ENCODE measurements at places on chromosomes 13 and 19.

DNA sequence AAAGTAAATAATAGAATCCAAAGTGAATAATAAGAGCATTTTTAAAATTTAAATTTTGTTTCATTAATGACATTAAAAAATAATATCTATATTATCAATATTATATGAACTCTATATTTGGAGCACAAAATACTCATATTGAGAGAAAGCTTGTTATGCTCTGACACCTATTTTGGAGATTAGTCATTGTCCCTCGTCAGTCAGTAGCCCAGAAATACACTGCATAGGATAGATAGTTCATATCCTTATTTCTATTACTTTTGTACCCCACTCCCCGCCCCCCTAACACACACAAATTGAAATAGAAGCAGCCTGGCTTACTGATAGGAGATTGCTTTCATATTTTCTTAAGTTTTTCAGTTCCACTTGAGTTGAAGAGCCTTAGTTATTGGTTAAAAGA is 652.8 kb downstream of the PCDH9 start:
- DNase-seq: no peak
- no peak overlapping the region for H3K4me3 ChIP-seq
- H3K36me3 ChIP-seq: no peaks in the 10 kb centered on the region
- H3K4me1 ChIP-seq: no peaks in the 10 kb centered on the region
- no peaks in the 10 kb centered on the region for H3K27me3 ChIP-seq

DNA sequence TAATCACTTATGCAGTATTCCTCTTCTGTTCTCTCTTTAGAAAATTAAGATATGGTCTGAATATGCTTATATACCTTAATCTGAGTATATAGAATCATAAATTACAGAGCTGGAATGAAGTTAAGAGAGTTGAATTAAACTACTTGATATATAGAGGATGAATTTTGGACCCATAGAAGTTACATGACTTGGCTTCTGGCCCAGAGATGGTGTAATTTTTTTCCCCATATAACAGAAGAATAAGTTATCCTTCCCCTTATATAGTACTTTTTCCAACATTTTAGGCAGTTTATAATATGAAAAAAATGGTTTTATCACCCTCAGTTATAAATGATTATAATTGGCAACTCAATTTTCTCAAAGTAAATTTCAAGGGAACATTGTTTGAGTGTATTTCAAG is 616.3 kb downstream of the TBC1D4 start:
- no peaks in the 10 kb centered on the region for H3K4me1 ChIP-seq
- H3K36me3 ChIP-seq: no peaks in the 10 kb centered on the region
- no peak for DNase-seq
- no peaks in the 10 kb centered on the region for H3K27me3 ChIP-seq
- H3K27ac ChIP-seq: no peak overlapping the region

- H3K27me3 ChIP-seq: no peaks in the 10 kb centered on the region
- H3K36me3 ChIP-seq: no peaks in the 10 kb centered on the region
- H3K27ac ChIP-seq: no peak overlapping the region
- no peak overlapping the region for H3K4me3 ChIP-seq
- DNase-seq: no peak
- no peaks in the 10 kb centered on the region for H3K4me1 ChIP-seq
Measured at GRCh38 chr13:62524061-62524460, 1108.4 kb upstream of the PCDH20 start.

GRCh38 chr19:28264556-28264955 is 948.4 kb downstream of the UQCRFS1 start:
- no peak overlapping the region for H3K27ac ChIP-seq
- no peak for DNase-seq
- H3K27me3 ChIP-seq: no peaks in the 10 kb centered on the region
- H3K36me3 ChIP-seq: no peaks in the 10 kb centered on the region
- H3K4me1 ChIP-seq: no peaks in the 10 kb centered on the region

DNA sequence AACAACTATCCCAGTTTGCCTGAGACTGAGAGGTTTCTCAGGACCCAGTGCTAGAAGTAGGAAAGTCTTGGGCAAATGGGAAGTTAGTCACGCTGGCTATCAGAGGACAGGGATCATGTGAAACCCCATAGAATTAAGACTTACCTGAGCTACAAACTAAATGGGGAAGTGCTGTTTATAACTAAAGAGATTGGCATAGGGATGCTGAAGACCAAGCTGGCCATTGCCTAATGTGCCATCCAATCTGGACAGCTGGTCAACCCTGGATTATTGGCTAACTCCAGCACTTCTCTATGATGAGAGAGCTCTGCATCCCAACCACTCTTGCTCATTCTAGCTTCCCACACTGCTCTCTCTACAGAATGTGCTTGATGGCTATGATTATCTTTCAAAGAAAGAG is 216.1 kb downstream of the TDRD3 start:
- no peaks in the 10 kb centered on the region for H3K4me1 ChIP-seq
- H3K27me3 ChIP-seq: peaks cover 5% of the 10 kb centered on the region
- no peaks in the 10 kb centered on the region for H3K36me3 ChIP-seq

- H3K4me1 ChIP-seq: peaks cover 4% of the 10 kb centered on the region
- H3K36me3 ChIP-seq: no peaks in the 10 kb centered on the region
- peak; percentile 79 for DNase-seq
- no peak overlapping the region for H3K4me3 ChIP-seq
Measured at GRCh38 chr19:3821857-3822364, 35.7 kb upstream of the MATK start.

GRCh38 chr19:53294786-53295441 is 27.4 kb upstream of the VN1R4 start:
- H3K27me3 ChIP-seq: no peaks in the 10 kb centered on the region
- no peak overlapping the region for H3K4me3 ChIP-seq
- H3K36me3 ChIP-seq: no peaks in the 10 kb centered on the region
- no peak for DNase-seq
- H3K4me1 ChIP-seq: no peaks in the 10 kb centered on the region
- H3K27ac ChIP-seq: no peak overlapping the region

DNA sequence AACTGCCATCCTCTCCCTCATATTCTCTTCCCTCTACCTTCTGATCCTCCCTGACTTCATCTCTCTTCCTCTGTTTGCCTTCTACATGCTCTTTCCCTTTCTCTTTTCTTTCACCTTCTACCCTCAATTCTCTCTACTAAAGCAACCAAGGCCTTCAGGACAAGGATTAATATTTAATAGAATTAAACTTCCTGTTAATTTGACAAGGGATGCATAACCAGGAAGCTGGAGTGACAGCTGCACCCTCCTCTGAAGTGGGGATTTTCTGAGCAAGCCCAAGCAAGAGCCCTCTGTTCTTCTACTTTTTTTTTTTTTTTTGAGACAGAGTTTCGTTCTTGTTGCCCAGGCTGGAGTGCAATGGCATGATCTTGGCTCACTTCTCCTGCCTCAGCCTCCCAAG is 63.4 kb upstream of the MED4 start:
- no peak overlapping the region for H3K27ac ChIP-seq
- no peak for DNase-seq
- H3K4me1 ChIP-seq: no peaks in the 10 kb centered on the region
- H3K27me3 ChIP-seq: no peaks in the 10 kb centered on the region
- H3K4me3 ChIP-seq: no peak overlapping the region
- no peaks in the 10 kb centered on the region for H3K36me3 ChIP-seq

DNA sequence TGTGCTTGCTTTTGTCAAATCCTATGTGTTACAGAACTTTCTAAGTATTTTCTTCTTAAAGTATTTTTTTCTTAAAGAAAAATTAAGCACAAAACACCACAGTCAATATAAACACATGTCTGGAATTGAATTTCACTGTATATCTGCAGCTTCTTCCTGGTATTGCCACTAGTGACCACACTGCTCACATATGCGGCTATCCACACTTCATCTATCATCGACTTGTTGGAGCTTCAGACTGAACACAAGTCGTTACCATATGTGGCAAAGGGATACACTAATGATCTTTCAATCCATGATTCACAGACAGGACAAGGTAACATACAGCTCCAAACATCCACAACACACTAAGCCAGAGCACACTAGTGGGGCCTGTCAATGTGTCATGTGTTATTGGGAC is 498.4 kb upstream of the ARGLU1 start:
- no peak for DNase-seq
- no peak overlapping the region for H3K4me3 ChIP-seq
- no peaks in the 10 kb centered on the region for H3K27me3 ChIP-seq
- no peak overlapping the region for H3K27ac ChIP-seq
- H3K36me3 ChIP-seq: no peaks in the 10 kb centered on the region

- no peak overlapping the region for H3K4me3 ChIP-seq
- no peaks in the 10 kb centered on the region for H3K4me1 ChIP-seq
- H3K27ac ChIP-seq: no peak overlapping the region
- no peaks in the 10 kb centered on the region for H3K27me3 ChIP-seq
Measured at GRCh38 chr13:44817131-44817671, 172.1 kb downstream of the NUFIP1 start.

GRCh38 chr19:50030937-50031336 is 5.1 kb downstream of the ZNF473 start:
- peaks cover 5% of the 10 kb centered on the region for H3K36me3 ChIP-seq
- H3K27me3 ChIP-seq: no peaks in the 10 kb centered on the region
- no peak for DNase-seq
- no peak overlapping the region for H3K27ac ChIP-seq

- DNase-seq: no peak
- H3K27ac ChIP-seq: no peak overlapping the region
- no peaks in the 10 kb centered on the region for H3K36me3 ChIP-seq
Measured at GRCh38 chr13:60090574-60090973, 73.2 kb downstream of the DIAPH3 start.

DNA sequence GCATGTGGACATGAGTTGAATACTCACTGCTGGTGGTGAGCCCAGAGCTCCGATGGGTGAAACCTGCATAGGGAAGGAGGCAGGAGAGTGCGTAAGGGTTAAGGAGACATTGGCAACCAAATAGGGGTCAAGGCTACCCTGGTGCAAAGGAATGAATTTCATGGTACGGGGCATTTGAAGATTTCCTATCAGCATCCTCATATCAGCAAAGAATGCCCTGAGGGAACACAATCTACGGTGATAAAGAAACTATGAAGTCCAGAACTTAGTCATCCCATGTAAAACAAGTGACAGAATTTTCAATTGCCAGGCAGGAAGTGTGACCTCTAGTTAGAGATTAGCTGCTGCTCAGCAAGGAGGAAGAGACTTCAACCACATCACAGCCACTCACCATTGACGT is 64.9 kb downstream of the MBD3L1 start:
- H3K36me3 ChIP-seq: no peaks in the 10 kb centered on the region
- H3K27ac ChIP-seq: no peak overlapping the region
- H3K4me1 ChIP-seq: no peaks in the 10 kb centered on the region
- no peaks in the 10 kb centered on the region for H3K27me3 ChIP-seq

GRCh38 chr19:46155237-46155636 is 7.2 kb downstream of the IGFL2 start:
- H3K27me3 ChIP-seq: peaks cover 4% of the 10 kb centered on the region
- H3K4me1 ChIP-seq: peaks cover 18% of the 10 kb centered on the region
- no peak for DNase-seq
- H3K4me3 ChIP-seq: no peak overlapping the region

GRCh38 chr13:90485436-90485835 is 862.1 kb upstream of the MIR17HG start:
- H3K36me3 ChIP-seq: no peaks in the 10 kb centered on the region
- no peaks in the 10 kb centered on the region for H3K27me3 ChIP-seq
- H3K4me1 ChIP-seq: no peaks in the 10 kb centered on the region

DNA sequence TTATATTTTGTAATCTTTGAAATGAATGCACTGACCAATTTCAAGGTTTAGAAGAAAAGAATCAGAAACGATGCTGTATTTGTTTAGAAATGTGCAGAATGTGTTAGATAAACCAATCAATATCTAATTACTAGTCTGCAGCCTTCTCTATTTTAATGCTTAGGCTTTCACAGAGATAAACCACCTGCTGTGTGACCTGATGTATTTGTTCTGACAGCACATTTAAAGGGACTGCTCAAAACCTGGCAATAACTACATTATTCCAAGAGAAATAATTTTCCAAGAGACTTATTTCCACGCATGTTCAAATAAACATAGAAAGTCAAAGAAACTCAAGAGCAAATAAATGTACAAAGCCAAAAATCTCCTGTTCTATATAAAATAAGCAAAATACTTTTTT is 641.6 kb upstream of the PCDH20 start:
- H3K27ac ChIP-seq: no peak overlapping the region
- no peaks in the 10 kb centered on the region for H3K36me3 ChIP-seq
- no peaks in the 10 kb centered on the region for H3K4me1 ChIP-seq

- peaks cover 10% of the 10 kb centered on the region for H3K4me1 ChIP-seq
- no peaks in the 10 kb centered on the region for H3K36me3 ChIP-seq
- H3K27me3 ChIP-seq: peaks cover 13% of the 10 kb centered on the region
- H3K4me3 ChIP-seq: no peak overlapping the region
Measured at GRCh38 chr19:55090564-55090963, 14.9 kb downstream of the EPS8L1 start.

DNA sequence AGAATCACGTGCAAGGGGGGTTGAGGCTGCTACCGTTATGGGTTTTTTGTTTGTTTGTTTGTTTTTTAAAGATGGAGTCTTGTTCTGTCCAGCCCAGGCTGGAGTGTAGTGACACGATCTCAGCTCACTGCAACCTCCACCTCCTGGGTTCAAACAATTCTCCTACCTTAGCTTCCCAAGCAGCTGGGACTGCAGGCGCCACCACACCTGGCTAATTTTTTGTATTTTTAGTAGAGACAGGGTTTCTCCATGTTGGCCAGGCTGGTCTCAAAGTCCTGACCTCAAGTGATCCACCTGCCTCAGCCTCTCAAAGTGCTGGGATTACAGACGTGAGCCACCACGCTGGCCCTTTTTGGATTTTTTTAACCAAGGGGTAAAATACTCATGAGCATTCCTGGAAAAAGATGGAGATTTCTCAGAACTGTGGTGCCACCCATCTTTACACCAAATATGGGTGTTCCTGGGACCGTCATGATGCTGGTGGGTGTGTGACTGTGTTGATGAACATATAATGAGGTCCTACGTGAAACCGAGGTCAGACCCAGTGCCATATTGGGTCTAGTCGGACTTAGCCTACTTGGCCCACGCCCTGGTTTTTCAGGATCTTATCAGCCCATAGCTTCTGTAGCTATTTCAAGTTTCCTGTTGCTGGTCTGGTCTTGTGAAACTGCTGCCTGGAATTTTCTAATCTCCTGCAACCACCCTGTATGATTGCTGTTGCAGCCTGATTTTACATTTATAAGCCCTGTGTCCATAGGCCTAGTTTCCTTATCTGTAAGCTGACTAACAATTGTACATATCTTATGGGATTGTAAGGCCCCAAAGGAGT is 6.2 kb downstream of the PPP1R15A start:
- peaks cover 32% of the 10 kb centered on the region for H3K4me1 ChIP-seq
- H3K27me3 ChIP-seq: no peaks in the 10 kb centered on the region
- DNase-seq: no peak
- no peak overlapping the region for H3K4me3 ChIP-seq
- peak overlapping the region; percentile 7 for H3K27ac ChIP-seq

GRCh38 chr13:106499113-106499512 is 36.3 kb downstream of the EFNB2 start:
- no peak overlapping the region for H3K4me3 ChIP-seq
- H3K4me1 ChIP-seq: peaks cover 35% of the 10 kb centered on the region
- peak overlapping the region; percentile 34 for H3K27ac ChIP-seq
- no peak for DNase-seq
- no peaks in the 10 kb centered on the region for H3K27me3 ChIP-seq
- H3K36me3 ChIP-seq: no peaks in the 10 kb centered on the region

DNA sequence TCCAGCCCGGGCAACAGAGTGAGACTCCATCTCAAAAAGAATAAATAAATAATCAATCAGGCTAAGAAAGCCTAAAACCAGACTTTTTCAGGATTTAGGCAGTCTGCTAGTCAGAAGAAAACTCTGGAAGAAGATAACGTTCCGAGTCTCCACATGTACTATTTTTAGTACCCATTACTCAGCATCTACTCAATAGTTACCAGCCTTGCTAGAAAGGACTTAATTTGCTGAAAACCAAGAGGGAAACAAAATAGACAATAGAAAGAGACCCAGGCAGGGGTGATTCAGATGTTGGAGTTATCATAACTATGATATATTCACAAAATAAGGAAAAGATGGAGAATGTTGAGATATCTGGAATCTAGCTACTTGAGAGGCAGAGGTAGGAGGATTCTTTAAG is 3.6 kb upstream of the LIN7B start:
- DNase-seq: no peak
- H3K4me3 ChIP-seq: no peak overlapping the region
- peaks cover 12% of the 10 kb centered on the region for H3K4me1 ChIP-seq
- no peaks in the 10 kb centered on the region for H3K27me3 ChIP-seq
- H3K27ac ChIP-seq: no peak overlapping the region
- H3K36me3 ChIP-seq: peaks cover 7% of the 10 kb centered on the region

All from transverse colon (tissue), 4 donors.